ENCODE measurements at places on chromosomes 1 and 21. TPM values are rescaled to one million over a fixed set of nuclear protein-coding genes. Genes with fewer than 3 reads are reported as not detected.

- no peak for DNase-seq
These were observed 6.4 kb upstream of the TMCO2 start for GRCh38 chr1:40241362-40241761.

GRCh38 chr1:31581821-31582810 is 5.8 kb downstream of the TINAGL1 start:
- DNase-seq = no peak

- no peak for DNase-seq
These were observed 77.0 kb downstream of the CAMK2N1 start for GRCh38 chr1:20409012-20409411.

GRCh38 chr1:23198373-23198772 is 18.9 kb downstream of the HTR1D start:
- DNase-seq = no peak

The KCNC4 gene
- 4.8 TPM for total RNA-seq

DNA sequence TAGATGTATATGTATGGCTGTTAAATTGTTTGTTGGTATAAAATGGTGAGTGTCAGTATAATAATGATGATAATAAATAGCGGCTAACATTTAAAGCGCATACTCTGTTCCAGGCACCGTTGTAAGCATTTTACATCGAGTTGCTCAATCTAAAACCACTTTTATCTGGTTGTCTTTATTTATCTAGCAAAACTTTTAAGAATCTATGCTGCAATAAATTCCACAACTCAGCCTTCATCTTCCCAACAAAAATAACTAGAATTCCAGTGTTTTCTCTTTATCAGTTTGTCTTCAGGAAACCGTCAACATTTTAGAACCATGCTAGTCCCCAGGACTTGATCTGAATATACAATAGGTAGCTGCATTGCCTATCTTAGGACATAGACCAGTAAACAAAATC is 19.3 kb upstream of the SLC16A1 start:
- no peak for DNase-seq

DNA sequence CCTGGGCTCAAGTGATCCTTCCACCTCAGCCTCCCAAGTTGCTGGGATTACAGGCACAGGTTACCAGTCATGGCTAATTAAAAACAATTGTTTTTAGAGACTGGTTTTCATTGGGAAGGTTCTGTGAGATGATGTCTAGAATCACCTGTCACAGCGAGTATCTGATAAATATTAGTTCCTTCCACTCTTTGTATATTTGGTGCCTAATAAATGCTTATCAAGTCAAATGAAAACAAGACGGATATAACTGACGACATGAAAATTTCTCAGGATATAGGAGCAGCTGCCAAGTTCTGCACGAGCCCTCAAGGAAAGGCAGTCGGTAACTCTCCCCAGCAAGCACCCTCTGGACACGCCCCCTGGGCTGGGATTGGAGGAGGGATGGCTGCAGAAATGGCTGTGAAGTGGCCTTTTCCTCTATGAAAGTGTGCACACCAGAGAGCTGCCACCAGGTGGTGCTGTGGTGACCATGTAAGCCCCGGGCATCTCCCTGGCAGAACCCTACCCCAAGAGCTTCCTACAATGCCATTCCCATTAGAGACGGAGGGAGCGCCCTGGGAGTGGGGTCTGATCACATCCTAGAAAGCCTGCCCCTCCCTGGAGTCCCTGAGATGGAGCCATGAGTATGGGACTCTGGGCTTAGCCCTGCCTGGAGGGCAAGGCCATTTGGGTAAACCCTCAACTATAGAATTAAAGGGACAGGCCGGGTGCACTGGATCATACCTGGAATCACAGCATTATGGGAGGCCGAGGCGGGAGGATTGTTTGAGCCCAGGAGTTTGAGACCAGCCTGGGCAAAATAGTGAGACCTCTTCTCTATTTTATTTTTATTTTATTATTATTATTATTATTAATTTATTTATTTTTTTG is 50.9 kb downstream of the HTR6 start:
- peak; percentile 76 for DNase-seq

The LEMD1 gene
- 6.9 TPM for total RNA-seq

The TSTD1 gene
- 42.6 TPM for total RNA-seq

The KRTAP10-12 gene
- not detected for total RNA-seq

The SDCCAG8 gene
- total RNA-seq = 105 TPM

- DNase-seq = no peak
These were observed 269.8 kb downstream of the S1PR1 start for GRCh38 chr1:101506541-101507164.

The HSD3B2 gene
- total RNA-seq = not detected

GRCh38 chr1:147760481-147761260 is at the start of gene GJA5:
Gene GJA5, minus strand, starts transcription at chr1:147760602. Its CDS starts 1,364 bp downstream, at chr1:147759238.
- DNase-seq = no peak

The SPRR1B gene
- not detected for total RNA-seq

The DTL gene
- total RNA-seq = 2.7 TPM

The C1orf141 gene
- not detected for total RNA-seq

GRCh38 chr1:27153549-27153886 is 1.4 kb downstream of the SLC9A1 start:
- no peak for DNase-seq

DNA sequence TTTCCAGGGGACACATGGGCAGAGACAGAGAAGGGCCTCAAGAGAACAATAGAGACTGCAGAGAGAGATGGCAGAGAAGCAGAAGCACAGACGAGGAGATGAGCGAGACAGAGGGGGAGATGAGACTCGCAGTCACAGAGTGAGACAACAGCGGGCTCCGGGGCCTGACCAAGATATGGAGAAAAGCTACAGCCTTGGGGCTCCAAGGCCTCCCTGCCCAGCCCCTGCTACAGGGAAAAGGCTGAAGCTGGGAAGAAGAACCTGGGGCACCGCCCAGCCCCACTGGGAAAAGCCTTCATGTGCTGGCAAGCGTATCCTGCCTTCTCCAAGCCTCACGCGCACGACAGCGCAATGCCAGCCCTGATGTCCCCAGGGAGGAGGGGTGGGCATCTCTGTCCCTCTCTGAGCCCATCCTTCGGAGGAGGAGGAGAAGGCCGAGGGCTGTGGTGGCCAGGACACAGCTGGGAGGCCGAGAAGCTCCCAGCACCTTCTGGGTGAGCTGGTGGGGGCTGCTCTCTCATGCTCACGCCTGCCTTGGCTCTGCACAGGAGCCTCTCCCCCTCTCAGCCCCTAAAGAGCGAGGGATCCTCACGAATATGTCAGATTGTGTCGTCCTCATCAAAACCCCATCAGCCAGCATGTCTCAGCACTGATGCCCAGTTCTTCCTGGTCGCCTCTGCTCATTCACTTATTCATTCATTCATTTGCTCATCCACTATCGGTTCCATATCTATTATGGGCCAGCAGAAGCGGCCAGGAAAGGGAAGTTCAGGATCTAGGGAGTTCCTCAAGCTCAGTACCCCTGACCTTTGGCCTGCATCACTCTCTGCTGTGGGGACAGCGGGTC is 56.6 kb downstream of the ACOT7 start:
- DNase-seq = no peak

DNA sequence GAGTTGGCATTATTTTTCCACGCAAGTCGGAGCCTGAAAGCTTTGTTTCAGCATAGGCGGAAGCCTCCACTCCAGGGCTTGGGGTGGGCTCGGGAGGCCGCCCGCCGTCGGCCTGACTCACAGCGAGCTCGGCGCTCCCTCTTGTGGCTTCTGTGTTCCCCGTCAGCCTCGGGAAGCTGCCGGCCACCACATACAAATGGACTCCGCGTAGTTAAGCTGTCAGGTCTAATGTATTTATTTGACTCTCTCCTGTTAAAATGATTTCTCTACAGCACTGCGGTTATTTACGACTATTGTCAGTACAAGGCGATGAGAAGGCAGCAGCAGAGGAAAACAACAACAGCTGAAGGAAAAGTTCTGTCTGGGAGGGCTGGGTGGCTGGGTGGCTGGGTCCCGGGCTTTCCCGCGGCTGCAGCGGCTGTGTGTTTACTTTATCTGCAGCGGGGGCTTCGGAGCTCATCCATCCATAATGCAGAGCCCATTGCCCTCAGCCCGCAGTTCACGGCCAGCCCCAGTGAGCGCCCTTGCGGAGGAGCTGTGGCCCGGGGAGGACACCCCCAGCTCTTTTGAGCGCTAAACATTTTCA is 375.7 kb upstream of the CAMK1G start:
- DNase-seq = peak; percentile 75

GRCh38 chr1:216086678-216087077 is 336.6 kb downstream of the USH2A start:
- DNase-seq = no peak

The CLK2 gene
- 26.5 TPM for total RNA-seq

DNA sequence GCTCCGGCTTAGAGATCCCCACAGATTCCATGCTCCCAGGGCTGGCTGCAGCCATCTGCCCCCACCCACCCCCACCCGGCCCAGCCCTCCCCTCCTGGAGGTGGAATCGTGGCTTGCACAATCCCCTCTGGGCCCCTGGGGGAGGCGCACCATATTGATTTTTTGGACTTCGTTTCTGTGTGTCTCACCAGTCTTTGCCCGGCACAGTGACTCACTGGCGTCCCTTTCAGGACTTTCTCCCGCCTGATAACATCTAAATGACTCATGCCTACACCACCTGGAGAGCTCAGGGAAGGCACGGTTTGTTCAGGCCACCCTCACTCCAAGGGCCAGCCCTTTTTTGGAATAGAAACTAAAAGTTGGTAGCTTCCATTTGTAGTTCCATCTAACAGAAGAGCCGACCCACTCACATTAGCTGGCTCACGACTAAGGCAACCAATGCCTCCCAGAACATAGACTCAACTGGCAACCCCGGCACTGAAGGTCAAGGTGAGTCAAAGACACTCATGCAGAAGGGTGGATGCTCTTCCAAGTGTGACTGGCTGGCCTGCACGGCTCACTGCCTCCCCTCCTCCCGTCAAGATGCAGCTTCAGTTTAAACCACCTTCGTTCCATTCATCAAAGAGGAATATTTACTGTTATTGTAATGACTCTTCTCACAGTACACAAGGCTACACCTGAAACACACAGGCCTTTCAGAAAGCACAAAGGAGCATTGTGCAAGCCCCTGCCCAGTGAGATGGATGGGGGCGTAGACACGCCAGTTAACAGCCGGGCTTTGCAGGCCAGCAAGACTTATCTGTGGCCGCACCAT is 18.1 kb upstream of the ETS2 start:
- DNase-seq = no peak

The OR2M3 gene
- 0.16 TPM for total RNA-seq

DNA sequence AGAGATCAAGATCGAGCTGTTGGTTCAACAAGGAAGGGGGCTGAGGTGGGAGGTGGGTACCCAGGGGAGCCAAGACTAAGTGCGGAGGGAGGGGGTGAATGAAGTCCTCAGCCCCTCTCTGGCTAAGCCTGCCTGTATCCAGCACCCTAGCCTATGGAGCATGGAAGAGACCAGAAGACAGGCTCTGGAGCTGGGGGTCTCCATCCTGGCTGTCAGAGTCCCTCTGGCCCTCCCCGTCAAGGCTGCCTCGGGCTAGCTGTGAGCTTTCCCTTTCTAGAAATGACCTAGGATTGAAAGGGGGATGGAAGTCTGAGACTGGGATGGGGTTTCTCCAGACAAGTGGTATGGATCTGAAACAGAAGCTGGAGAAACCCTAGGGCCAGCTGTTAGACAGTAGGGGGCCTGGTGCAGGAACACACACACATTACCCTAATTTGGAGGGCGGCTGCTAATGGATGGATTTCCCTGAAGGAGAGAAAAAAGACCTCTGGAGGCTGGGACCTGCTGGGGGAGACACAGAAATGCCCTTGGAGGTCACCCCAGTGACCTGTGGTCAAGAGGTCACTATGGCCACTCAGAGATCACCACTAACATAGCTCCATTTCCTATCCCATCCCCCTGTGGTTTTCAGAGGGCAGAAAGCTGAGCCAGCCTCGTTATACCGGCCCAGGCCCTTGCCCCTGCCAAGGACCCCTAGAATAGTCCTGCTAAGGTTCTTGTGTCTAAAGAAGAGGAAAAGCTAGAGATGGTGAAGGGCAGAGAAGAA is 107.8 kb downstream of the TMEM53 start:
- no peak for DNase-seq

- no peak for DNase-seq
These were observed 10.6 kb downstream of the PGBD5 start for GRCh38 chr1:230415405-230416132.

DNA sequence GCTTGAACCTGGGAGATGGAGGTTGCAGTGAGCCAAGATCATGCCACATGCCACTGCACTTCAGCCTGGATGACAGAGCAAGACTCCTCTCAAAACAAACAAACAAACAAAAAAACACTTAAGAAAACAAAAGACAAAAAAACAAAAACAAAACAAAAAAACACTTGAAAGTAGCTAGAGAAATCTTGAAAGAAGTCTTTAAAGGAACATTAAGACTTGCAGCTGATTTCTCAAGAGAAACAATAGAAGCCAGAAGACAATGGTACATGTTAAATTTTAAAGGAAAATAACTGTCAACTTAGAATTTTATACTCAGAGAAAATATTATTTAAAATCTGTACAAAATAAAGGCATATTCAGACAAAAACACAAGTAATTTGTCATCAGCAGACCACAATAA is 71.3 kb downstream of the HLX start:
- DNase-seq = no peak

DNA sequence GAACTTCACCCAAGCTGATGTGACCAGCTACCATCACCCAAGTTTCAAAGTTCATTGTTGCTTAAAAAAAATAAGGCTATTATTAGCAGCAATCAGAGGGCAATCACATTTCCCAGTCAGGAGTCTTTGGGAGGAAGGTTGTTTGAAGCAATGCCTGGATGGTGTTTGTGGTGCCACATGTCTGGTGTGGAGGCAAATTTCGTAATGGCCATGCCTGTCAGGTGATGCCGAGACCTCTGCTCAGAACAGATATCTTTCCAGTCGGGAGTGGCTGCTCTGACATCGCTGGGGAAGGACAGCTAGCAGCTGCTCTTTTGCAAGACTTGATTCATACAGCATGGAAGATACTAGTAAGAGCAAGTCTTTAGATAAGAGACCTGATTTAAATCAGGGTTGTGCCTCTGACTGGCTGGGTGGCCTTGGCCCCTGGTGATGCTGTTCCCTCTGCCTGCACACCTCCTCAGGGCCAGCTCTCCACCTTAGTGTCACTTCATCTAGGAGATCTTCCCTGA is 187.8 kb upstream of the JUN start:
- DNase-seq = no peak

DNA sequence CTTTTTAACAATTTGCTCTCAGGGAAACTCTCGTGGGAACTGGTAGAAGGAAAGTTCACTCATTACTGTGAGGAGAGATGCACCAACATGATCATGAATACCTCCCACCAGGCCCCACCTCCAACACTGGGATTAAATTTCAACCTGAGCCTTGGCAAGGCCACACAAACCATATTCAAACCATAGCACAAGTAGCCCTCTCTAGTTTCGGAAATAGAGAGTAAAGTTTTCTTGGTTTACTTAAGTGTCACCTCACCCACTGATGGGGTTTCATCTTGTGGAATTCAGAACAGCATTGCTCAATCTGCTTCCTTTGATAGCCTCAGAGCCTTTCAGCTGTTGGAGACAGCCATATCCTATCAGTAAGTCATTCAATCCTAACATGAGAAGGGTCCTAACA is 25.5 kb upstream of the CCSAP start:
- DNase-seq = no peak

Data from occipital lobe (tissue), 3 donors.